ENCODE measurements at places on chromosomes 11 and 22.

- no peak for DNase-seq
Measured at GRCh38 chr11:68843052-68843561, 1.4 kb upstream of the CPT1A start.

DNA sequence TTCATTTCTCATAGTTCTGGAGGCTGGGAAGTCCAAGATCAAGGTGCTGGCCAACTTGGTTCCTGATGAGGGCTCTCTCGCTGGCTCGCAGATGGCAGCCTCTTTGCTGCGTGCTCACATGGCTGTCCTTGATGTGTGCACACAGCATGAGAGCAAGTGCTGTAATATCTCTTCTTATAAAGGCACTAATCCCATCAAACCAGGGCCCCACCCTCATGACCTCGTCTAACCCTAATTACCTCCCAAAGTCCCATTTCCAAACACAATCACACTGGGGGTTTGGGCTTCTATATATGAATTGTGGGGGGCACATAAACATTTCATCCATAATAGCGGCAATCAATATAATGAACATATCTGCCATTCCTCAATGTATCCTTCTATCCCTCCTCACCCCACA, 1062.1 kb downstream of the BRD1 start:
- DNase-seq: no peak

- no peak for DNase-seq
Measured at GRCh38 chr11:115659061-115659963, 155.1 kb upstream of the CADM1 start.

DNA sequence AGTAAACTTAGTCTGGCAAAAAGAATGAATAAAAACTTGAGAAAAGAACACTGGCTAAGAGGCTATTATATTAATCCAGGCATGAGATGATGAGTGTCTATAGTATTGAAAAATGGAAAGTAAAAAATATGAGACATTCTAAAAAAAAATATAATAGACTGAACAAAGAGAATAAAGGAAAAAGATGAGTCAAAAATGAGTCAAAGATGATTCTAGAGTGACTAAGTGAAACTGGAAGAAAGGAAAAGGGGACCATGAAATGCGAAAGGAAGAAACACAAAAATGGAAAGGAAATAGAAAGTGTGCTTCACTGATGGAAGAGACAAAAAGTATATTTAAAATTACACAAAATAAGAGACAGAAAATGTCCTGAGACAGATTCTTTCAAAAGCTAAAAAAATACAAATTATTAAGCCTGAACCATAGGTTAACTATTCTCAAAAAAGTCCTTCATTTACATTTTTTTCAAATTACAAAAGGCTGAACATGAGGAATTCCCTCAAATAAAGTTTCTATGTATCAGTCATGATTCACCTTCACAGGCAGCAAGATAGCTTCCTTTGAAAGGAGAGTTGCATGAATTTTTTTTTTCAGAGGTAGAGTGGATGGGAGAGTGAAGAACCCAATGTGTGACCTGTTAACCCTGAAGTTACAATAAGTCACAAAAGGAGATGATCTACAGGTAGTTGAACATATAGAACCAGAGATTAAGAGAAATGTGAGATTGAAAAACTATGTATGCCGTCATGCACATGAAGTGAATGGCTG, 75.2 kb downstream of the EIF3M start:
- DNase-seq: no peak

- no peak for DNase-seq
Measured at GRCh38 chr11:126090452-126090851, 27.8 kb upstream of the CDON start.

DNA sequence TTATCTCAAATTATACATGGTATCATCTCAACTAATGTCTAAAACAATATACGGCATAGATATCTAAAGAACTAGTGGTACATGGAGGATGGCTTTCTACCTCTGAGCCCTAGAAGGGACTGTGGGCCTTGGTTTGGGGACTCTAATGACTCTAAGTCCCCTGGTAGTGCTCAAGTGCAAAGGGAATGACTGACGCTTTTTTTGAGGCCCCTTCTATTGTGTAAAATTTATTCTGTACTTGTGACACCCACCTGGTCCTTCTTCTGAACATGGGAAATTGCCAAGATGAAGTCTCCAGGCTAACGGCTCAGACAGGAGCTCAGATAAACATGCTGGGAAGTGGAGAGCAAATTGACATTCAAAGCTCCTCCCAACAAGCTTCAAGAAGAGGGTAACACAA, 53.4 kb upstream of the IGLL5 start:
- no peak for DNase-seq

- DNase-seq: no peak
Measured at GRCh38 chr11:114025329-114025907, 34.1 kb upstream of the ZBTB16 start.

- DNase-seq: no peak
Measured at GRCh38 chr11:96161307-96162089, 181.5 kb downstream of the MAML2 start.

- DNase-seq: no peak
Measured at GRCh38 chr11:10392095-10393079, 62.7 kb upstream of the AMPD3 start.

GRCh38 chr11:119552106-119552485, 129.1 kb upstream of the THY1 start:
- no peak for DNase-seq

DNA sequence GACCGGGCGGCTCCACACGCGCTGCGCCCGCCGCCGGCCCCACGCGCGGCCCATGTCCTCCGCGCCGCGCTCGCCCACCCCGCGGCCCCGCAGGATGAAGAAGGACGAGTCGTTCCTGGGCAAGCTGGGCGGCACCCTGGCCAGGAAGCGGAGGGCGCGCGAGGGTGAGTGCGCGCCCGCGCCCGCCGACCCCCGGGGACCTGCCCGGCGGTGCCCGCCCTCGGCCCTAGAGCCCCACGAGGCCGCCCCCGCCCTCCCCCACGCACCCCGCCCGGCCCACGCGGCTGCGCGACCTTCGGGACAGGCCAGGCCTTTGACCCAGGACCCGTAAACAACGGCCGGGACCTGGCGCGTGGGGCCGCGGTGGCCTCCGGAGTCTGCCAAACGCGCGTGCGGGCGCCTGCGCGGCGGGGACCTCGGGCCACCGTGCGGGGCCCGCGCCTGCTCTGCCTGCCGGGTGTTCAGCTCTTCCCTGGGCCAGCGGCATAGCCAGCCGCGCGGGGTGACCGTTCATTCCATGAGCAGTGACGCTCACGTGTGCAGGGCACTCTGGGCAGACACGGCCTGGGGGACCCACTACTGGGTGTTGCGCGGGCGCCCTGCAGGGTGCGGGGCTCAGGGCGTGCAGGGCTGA, at the start of gene PARVB:
TSS of gene PARVB (plus strand) at position 15 of the 634 bp plus-strand sequence. CDS start at position 53, 38 bp downstream.
- no peak for DNase-seq

DNA sequence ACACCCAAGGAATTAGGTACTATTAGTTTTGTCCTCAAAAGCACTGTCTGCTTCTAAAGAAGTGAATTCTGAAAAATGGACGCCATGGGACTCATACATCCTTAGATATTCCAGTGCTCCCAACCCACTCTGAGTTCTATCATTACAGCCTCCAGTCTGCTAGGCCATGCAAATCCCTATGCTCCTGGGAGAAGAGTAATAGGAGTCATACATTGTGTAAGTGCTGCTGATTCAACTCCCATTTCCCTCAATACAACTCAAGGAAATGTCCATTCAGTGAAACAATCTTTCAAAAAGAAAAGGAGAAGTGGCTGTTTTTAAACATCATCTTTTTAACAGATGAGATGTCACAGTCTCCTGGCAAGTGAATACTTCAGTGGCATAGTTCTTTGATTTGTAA, 590.2 kb upstream of the LRRC4C start:
- no peak for DNase-seq

DNA sequence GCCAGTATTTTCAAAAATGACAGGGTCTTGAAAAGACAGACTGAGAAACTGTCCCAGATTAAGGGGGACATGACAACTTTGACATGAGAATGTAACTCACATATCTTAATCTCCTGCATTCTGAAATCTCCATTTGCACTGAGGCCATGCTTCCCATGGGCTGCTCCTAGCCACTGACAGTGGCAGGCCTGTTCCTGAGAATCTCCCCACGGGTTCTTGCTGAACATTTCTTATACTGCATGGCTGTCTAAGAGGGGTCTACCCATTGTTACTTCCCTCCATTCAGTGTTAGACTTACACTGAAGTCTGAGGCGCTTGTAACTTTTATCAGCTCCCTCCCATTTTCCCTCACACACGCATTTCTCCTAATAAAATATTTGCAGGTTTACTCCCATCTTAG, 1.5 kb downstream of the CEP295 start:
- DNase-seq: no peak

- DNase-seq: no peak
Measured at GRCh38 chr11:66934950-66935779, 23.0 kb downstream of the PC start.

- DNase-seq: no peak
Measured at GRCh38 chr11:70622091-70622490, 223.8 kb downstream of the CTTN start.

DNA sequence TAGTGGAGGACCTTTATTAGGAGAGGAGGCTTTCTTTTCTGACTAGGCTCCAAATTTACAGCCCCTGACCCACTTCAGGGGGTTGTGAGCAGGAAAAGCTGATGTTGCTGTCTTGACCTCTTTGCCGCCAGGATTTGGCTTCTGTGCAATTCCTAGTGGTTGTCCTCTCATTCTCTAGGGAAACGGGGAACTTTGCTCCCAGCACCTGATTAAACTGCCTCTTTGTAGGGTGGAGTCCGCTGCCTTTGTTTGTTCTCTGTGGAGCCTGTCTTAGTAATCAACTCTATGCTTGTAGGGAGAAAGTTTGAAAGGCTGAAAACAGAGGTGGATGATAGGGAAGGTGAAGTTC, 16.3 kb downstream of the CTNND1 start:
- DNase-seq: no peak

DNA sequence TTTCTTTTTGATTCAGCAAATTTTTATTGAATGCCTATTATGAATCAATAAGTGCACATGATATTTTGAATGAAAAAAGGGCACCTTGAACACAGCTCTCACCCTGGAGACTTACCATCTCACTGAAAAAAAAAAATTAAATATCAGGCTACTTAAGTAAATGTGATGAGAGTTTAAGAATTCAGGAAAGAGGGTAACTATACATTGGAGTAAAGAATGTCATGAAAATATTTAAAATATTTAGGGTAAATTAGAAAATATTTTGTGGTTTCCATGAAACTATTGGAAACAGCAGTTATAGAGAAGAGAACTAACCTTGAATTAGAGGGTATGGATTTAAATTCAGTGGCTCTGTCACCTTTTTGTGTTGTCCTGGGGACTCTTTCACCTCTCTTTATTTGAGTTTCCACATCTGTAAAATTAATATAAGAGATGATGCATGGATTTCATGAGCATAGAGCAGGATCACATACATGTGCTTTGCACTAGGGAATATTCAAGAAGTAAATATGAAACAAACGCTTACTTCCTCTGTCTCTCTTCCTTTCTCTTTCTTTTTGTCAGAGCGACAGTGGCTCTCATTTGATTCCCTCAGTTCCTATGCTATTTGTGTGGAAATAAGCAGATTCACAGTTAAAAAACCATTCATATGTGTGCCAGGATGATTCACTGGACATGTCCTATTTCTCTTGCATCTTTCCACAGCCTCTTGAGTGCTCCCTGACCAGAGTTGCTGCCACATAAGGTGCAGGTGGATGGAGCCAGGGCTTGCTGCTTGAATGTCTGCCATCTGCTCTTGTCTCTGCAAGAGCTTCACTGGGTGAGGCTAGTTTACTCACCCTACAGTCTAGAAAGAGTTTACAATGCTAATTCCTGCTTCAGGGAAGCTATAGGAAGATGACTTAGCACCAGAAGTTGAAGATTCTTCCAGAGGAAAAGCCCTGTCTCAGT, 533.1 kb downstream of the ETS1 start:
- DNase-seq: no peak

DNA sequence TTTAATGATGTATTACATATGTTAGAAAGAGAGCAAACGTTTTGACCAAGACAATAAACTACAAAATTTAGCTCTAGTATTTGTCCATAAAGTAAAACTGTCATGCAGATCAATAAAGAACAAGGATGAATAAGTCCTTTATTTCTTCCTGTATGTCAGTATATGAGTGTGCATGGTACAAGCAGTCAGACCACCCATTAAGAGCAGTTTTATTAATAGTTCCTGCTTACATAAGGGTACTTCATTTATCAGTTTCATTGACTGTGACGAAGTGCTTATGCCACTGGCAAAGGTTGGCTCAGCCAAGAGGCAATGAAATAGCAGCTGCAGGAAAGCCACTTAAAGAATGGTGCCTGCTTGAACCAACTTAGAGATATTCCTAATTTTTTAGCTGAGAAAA, 913.0 kb upstream of the CNTN5 start:
- DNase-seq: no peak
